ENCODE measurements at places on chromosomes 5 and 9.

DNA sequence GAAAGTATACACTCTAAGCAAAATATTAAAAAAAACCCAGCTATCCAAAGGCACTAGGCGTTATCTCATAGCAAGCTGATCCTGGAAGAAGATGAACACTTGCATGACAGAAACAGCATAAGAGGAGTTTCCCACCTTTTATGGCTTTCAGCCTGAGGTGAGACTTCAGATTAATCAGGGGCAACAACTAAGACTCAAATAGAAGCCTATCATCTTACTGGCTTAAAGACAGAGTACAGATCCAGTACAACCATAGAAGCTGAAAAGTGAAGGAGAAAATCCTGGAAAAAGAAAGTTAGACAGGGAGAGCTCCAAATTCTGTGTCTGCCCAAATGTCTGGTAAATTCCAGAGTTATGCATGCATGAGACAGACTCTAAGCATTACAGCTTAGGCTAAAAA lies 360.8 kb upstream of the KCNN2 start:
- no peak for DNase-seq

- DNase-seq, result no peak
Observed at GRCh38 chr9:69580582-69581214, 91.5 kb downstream of the APBA1 start.

- no peak for DNase-seq
Observed at GRCh38 chr9:25677301-25678146, 720 bp downstream of the TUSC1 start.

GRCh38 chr9:83981126-83981871 lies 694 bp downstream of the RMI1 start:
- peak; percentile 56 for DNase-seq

DNA sequence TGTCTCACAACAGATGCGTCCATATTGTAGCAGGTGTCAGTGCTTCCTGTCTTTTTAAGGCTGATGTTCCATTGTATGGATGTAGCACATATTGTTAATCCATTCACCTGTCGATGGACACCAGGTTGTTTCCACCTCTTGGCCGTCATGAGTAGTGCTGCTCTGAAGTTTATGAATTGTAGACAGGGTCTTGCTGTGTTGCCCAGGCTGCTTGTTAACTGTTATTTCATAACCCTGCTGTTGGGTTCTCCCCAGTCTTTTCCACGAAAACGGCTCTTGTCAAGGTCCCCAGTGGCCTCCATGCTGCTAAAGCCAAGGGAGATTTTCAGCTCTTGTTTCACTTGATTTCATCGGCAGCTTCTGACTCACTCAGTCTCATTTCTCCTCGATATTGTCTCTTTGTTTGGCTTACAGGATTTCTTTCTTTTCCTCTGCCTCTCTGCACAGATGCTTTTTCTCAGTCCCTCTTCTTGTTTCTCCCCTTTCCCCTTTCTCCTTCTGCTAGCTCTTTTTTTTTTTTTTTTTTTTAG lies 12.1 kb upstream of the PSD2 start:
- DNase-seq, result no peak

GRCh38 chr5:136064510-136064909 lies 35.7 kb downstream of the TGFBI start:
- DNase-seq, result no peak

DNA sequence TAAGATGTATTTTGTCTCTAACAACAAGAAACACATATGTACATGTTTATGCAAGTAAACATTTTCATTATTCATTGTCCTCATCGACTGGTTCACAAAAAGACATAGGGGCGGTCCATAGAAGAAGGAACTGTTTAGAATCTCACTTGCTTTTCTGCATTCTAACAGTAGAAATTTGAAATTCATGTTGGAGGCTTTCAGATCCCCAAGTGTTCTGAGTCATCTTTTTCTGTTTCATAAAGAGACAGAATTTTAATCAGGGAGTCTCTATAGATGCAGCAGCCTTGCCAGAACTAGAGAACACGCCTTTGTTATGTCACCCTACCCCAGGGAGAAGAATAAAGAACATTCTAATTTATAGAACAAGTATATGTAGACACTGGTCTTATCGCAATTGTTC lies 324.3 kb downstream of the GABRG2 start:
- no peak for DNase-seq

DNA sequence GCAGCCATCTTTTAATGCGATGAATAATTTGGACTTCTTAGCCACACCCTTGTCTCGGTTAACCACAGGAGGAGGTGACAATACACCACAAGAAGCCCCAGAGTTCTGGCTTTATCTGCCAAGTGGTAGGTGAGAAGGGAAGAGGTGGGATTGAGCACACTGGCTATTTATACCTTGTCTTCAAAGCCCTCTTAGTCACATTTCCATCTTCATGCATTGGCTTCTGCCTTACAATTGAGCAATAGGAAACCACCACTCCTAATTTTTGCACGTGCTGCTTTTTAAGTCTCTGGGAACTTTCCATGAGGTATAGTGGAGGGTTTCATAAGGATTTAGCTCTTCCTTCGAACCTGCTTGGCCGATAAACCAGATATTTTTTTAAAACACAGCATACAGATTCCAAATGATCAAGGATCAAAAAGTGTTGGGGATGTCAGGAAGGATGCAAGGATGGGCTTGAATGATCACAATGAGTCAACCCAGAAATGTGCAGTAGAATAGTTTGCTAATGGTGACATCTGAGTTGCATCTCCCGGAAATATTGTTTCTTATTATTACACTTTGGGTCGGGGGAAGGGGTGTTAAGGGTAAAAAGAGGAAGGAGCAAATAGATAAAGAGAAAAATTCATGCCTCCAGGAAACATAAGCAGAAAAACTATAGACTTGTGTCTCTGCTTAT lies 25.5 kb downstream of the PLAC8L1 start:
- no peak for DNase-seq

DNA sequence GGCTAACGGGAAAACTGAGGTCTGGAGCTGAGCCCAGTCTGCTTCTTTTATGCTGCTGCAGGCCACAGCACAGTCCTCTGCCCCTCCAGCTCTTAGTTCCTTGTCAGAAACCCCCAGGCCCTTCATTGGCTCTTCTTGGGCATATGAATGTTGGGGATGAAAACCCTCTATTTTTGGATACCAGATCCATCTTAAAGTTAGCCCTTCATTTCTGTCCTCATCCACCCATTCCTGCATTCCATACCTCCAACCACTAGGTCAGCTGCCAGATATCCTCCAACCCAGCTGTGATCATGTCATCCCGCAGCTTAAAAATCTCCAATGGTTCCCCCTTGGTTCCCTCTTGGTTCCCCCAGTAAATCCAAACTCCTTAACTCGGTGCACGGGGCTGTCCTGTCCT lies 1.8 kb upstream of the SLC25A51 start:
- DNase-seq, result no peak

DNA sequence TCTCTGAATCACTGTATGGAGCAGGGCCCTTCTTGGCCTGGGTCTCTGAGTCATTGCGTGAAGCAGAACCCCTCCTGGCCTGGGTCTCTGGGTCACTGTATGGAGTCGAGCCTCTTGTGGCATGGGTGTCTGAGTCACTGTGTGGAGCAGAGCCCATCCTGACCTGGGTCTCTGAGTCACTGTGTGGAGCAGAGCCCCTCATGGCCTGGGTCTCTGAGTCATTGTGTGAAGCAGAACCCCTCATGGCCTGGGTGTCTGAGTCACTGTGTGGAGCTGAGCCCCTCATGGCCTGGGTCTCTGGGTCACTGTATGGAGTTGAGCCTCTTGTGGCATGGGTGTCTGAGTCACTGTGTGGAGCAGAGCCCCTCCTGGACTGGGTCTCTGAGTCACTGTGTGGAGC lies 94.0 kb upstream of the RAPGEF1 start:
- DNase-seq, result no peak

- DNase-seq, result no peak
Observed at GRCh38 chr5:122984425-122984824, 52.1 kb downstream of the PPIC start.

DNA sequence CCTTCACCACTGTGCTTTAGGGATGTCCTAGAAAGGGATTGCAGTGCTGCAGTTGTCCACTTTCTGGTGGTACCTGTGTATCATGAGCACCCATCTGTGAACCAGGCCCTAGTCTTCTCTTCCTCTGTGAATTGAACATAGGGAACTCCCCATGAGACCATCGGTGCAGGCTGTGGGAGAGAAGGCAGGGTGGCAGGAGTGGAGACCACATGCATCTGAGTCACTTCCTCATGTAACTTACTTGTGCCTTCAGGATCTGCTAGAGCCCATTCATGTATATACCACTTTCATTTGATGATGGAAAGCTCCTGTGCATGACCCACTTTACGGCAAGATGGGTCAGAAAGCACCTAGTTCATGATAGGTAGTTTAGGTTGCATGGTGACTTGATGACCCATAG lies 478.1 kb upstream of the CDH9 start:
- DNase-seq, result no peak

- DNase-seq, result no peak
Observed at GRCh38 chr9:3507395-3508077, 18.3 kb downstream of the RFX3 start.

DNA sequence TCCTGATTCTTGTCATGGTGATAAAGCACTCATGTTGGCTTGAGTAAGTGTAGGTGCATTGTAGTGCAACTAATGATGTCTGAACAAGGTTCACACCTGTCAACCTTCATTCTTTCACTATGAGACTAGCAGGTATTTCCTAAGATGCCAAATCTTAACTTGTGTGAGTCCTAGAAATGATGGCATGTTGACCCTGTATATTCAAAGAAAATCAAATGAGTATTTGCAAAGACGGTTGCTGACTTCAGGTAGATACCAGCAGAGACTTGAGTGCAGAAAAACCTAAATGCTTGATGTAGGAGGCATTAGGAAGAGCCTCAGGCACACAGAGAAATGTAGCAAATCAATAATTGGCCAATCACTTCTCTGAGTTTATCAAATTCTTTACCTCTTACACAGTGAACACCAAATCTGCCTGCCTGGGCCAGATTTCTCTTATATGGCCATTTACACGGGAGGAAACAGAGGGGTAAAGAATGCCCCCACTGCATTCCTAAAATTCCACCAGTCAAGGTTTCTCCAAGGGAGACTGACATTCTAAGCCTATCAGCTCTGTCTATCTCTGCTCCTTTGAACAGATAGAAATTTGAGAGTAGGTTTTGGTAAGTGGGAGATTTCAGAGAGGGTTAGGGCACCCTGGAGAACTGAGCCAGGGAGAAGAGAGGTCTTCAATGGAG lies 488.6 kb upstream of the WWC1 start:
- no peak for DNase-seq

- no peak for DNase-seq
Observed at GRCh38 chr9:75139201-75139600, 50.9 kb downstream of the OSTF1 start.

GRCh38 chr5:147659166-147659929 lies 123.2 kb downstream of the JAKMIP2 start:
- no peak for DNase-seq

- no peak for DNase-seq
Observed at GRCh38 chr9:77773381-77773780, 125.3 kb upstream of the GNA14 start.

GRCh38 chr9:129994882-129995281 lies 48.1 kb downstream of the FNBP1 start:
- DNase-seq, result no peak

DNA sequence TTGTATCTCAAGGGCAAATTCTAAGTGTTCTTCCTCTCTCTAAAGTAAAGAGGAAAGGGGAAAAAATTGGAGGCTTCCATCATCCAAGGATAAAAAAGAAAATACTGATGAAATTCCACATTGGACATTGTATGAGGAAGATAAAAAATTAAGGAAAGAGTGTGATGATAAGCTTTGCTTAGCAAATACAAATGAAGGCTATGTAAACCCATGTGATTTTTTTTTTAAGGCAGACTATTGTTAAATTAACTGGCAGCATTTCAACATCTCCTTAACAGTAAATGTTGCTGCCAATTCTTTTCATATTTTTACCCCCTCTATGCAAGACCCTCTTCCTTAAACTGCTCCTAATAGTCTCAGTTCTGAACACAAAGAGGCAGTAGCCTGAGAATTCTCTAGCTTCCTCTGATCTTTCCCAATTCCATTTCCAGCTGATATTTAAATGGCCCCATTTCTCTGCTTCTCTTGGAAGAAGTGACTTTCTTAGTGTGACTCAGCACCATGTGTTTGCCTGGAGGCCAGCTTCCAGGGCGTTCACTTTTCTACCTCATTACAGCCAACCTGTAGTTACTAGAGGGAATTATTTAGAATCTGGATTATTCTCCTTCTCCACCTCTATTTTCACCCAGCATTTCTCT lies 159.7 kb downstream of the TLE1 start:
- DNase-seq, result no peak

GRCh38 chr5:62662521-62662920 lies 83.9 kb downstream of the LRRC70 start:
- DNase-seq, result no peak

DNA sequence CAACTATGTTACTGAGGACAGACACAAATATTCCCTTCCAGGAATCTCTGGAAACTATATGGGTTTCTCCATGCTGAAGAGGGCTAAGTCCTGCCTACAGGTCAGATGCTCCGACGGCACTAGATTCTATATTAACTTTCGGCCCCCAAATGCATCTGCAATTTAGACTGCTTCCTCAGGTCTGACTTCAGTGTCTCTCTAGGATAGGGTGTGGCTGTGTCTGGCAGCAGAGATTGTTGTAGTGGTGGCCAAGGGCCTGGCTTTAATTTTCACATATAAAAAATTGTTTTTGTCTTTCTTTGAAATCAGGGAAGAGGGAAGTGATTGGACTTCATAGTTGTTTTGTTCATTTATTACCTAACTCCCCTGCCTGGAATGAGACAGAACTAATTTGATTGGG lies 101.8 kb downstream of the PJA2 start:
- no peak for DNase-seq

DNA sequence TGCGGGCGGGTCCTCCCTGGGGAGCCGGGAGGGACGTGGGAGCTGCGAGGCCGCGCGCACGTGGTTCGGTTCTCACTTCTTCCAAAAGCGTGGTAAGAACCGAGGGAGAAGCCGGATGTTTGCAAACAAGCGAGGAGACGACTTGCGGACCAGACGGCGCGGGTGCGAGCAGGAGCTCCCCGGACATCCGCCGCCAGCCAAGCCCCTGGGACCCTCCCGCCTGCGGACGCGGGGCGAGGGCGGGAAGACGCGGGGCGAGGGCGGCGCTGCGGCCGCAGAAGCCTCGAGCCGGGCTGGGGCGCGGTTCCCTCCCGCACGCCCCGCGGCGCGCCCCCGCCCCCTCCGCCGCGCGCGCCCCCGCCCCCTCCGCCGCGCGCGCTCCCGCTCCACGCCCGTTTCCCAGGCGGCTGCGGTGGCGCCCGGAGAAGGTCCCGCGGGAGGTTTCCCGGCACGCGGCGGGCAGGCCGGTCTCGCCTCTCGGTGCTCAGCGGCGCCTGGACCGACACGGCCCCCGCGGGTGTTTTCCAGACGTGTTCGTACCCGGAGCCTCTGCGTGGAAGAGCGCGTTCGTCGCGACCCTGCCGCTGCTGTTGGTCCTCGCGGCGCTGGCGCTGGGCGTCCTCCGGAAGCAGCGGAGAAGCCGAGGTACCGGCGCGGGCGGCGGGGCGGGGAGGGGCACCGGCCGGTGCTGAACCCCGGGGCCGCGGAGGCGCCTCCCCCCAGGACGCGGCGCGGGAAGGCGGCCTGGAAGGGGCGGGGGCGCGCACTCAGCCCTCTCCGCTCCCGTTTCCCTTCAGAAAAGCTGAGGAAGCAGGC lies 12.8 kb downstream of the BTNL9 start:
- DNase-seq, result peak; percentile 29

GRCh38 chr5:132219981-132220380 lies 7.7 kb downstream of the P4HA2 start:
- DNase-seq, result no peak

All from natural killer cell (primary cell).